Hypothalamus (tissue), 51 donors: ENCODE measurements at places on chromosomes 11 and 22.

DNA sequence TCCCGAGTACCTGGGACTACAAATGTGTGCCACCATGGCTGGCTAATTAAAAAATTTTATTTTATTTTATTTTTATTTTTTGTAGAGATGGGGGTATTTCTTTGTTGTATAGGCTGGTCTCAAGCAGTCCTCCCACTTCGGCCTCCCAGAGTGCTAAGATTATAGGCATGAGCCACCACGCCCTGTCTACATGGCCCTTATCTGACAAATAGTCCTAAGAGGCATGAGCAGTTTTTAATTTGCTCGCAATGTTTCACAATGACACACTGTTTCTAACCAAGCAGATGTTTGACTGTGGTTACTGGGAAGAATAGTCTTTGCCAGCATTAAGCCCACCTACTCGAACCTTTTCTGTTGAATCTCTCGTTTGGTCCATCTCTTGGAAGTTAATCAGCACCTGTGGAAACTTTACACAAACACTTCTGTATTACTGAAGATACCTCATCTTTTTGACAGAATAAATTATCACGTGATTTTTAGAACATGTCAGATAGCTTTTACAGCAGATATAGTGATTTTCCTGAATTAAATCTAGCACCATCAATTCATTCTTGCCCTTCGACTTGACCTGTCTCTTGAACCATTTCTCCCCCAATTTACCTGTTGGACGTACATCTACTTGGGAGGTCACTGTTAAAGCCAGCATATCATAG, 71.4 kb downstream of the MTMR3 start:
- no peak for DNase-seq

DNA sequence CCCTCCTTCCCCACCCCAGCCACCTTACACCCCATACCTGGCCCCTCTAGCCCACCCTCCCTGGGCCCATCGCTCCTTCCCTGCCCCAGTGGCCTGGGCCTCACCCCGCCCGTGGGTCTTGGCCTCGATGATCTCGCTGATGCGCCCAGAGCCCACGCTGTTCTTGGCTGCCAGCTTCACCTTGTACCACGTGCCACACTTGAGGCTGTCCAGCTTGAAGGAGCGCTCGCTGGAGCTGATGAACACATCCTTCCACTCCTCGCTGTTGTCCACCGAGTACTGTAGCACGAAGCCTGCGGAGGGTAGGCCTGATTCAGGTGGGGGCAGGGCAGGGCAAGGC, 110.1 kb downstream of the CEP164 start:
- DNase-seq: no peak

- DNase-seq: peak; percentile 58
These were observed 2.4 kb downstream of the IFITM10 start for GRCh38 chr11:1747753-1748635.

DNA sequence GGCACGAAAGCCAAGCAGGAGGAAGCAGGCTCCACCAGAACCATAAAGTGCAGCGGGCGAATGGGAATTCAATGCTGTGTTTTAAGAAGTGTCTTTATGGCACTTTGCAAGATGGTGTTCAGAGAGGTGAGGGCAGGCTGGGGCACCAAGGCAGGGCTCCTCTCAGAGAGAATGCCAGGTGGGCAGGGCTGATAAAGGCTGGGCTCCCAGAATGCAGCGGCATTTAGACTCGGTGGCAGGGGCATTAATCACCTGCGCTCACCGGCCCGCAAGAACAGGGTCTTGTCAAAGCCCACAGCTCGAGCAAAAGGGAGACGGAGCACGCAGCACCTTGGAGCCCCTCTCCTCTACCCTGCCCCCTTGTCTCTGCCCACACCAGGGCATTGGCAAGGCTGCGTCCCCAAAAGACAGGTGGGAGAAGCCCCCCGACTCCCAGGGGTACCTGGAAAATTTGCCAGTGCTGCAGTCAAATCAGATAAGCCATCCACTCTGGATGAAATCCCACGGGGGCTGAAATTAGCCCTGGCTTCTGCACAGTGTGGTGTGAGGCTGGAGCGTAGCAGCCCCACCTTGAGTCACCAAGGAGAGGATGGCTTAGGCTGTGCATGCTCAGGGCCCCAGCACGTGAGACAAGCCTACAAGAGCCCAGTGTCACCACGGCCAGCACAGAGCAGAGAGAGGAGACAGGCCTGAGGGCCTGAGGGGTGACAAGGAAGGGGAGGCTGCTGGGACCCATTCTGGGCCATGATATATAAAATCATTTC, 8.1 kb downstream of the MACROD1 start:
- no peak for DNase-seq

GRCh38 chr11:69497221-69497787, 15.8 kb downstream of the LINC01488 start:
- peak; percentile 32 for DNase-seq

DNA sequence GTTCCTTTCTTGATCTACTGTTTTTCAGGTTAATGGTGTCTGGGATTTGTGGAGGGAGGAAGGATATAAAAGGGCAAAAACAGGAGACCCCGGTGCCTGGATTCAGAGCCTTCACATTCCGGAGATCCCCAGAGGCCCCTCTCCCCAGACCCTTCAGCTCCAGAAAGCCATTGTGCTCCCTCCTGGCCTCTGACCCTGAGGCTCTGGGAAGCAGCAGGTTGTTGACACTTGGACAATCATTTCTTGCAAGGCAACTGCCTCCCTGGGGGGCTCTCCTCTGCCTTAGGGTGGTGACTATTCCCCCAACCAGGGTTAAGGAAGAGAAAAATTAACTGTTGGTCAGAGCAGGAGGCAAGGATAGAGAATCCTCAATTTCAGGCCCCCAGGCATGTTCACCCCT, 86.9 kb upstream of the NNMT start:
- DNase-seq: no peak

GRCh38 chr11:131118247-131118646, 202.0 kb upstream of the SNX19 start:
- no peak for DNase-seq

- no peak for DNase-seq
These were observed 6.3 kb downstream of the PRDM10 start for GRCh38 chr11:129996113-129996870.

DNA sequence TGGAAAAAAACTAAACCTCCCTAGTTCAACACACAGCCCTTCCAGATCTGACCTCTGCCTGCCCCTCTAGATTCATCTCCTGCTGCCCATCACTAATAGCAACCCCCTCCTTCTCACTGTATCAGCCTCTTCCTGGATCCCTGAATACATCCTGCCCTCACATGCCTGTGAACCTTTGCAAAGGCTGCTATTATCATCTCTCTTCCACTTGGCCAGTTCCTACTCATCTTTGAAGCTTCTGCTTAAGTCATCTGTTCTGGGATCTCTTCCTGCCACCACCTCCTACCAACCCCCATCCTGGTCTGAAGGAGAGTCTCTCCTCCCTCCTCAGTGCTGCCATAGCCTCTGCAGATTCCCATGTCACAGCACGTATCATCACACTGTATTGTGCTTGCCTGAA, 38.0 kb upstream of the AMOTL1 start:
- no peak for DNase-seq

GRCh38 chr11:45892856-45893255, 7.4 kb downstream of the MAPK8IP1 start:
- no peak for DNase-seq

DNA sequence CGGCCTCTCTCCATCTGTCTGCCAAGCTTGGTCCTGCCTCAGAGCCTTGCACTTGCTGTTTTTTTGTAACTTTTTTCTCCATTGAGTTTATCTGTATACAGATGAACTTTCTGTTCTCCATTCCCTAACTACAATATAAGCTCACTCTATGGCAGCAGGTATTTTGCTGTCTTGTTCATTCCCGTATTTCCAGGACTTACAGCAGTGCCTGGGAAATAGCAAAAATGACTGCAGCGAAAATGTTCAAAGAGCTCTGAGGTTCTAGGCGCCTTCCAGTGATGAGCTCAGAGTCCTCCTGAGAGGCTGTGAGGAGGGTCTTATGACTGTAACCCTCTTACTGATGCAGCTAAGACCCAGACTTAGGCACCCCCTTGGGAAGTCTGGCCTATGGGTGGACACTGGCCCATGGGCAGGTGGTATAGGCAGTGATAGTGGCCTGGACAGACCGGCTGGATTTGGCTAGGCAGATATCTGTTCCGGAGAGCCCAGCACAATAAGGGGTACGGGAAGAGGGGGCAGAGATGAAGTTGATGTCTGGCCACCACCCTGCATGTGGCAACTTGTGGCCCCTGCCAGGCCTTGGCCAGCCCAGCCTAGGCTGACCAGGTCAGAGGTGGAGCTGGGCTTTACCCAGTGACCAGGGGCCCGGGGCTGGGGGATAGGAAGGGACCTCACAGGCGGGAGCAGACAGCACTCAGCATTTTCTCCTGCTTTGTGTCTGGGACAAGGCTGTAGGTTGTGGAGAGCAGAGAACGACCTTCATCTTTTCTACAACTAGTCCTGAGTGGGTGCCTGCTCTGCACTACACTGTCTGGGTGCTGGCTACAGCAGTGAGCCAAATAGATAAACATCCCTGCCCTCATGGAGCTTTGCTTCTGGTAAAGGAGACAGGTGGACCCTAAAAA, 4.6 kb downstream of the ATF4 start:
- DNase-seq: no peak

DNA sequence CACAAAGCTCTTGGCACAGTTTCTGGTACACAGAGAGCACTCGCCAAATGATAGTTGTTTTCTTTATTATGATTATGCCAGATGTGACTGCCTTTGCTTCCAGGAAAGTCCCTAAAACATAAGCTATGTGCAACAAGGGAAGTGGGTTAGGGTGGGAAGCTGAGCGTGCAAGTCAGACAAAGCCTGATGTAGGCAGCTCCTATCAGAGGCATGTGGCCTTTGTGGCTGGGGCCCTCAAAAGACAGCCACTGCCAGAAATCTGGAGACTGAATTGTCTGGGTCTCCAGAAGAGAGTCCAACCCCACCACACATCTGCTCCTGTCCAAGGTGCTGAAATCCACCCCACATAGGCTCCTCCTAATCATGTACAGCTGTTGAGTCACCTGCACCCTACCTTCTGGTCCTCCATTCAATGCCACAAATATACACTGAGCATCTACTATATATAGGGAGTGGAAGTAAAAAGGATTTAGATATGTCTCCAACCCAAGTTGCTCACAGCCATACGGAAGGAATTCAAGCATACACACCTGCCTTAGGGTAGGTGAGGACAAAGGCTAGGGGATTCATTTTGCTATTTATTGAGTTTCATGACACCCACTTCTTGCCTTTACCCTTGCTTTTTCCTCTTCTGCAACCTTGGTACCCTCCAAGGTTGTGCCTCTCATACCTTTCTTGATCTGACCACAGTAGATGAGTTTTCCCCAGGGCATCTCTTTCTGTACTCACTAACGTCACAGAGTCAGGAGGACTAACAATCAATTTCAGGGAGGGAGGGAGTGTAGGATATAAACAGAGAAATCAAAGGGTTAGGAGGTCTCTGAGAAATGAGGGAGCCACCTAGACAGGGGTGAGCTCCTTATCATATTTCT, 12.4 kb downstream of the SEC14L3 start:
- no peak for DNase-seq

DNA sequence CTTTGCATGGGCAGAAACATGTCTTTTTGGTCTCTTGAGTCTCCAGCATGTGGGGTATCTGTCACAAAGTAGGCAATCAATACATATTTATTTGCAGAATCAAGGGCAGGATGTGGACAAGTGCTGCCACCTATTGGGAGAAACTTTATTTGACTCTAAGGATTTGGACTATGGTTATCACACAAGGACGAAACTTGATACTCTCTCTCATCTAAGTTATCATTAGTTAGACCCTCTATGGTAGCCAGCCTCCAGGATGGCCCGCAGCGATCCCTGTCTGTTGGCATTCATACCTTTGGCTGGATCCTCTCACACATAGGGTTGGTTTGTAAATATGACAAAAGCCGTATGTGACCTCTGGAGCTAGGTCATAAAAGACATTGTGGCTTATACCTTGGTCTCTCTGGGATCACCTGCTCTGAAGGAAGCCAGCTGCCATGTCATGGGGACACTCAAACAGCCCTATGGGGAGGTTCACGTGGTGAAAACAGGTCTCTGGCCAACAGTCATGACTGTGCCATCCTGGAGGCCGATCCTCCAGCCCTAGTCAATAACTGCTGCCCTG, 1.1 kb upstream of the FBXO7 start:
- DNase-seq: no peak

GRCh38 chr22:46971099-46971763, 208.8 kb downstream of the TBC1D22A start:
- DNase-seq: no peak

DNA sequence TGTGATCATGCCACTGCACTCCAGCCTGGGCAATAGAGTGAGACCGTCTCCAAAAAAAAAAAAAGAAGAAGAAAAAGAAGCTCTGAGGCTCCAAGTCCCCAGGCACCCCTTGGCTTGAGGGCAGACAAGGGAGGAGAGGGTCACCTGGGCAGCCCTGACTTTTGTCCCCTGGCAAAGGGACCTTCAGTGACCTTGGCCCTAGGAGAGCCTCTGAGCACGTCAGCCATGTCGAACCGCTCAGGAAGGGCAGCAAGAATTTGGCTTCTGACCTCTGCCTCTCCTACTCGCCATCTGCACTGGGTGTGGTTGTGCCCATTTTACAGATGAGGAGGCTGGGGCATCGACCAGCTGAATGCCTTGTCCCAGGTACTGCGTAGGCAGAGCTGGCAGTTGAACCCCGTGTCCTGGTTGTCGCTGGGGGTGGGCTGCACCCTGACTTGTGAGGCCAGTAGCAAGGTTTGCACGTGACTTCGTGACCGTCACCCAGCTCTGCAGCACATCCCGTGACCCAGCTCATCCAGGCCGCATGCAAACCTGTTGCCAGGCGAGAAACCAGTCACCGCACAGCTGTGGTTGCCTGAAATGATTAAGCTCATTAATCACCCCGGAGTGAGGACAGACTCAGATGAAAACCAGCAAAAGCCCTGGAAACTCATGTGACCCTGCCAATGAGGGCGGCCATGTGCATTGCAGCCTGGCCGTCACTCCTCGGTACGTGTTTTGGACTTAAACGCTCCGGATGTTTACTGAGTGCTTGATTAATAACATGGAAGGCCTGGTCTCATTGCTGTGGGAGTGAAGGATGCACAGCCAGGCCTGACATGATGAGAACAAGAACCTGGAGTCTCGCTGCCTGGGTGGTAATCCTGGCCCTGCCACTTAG, 47.7 kb upstream of the PPP6R3 start:
- DNase-seq: no peak

- DNase-seq: no peak
These were observed 26.1 kb downstream of the IRAG1 start for GRCh38 chr11:10667521-10667885.

GRCh38 chr11:110679323-110679975, 32.8 kb downstream of the ARHGAP20 start:
- no peak for DNase-seq

DNA sequence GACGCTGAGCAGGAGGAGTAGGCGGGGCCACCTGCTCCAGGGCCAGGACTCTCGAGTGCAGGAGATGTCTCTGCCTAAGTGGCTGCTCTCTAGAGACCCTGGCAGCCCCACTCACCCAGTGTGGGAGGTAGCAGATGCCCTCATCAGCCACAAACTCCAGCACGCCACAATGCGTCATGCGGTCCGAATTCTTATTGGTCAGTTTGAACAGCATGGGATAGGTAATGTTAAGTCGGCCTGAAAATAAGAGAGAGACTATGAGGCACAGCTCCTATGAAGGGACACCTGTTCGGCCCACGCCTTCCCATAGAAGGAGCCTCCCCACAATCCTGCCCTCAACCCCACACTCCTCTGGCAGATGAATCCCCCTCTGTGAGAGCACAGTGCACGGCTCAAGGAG, 7.4 kb downstream of the UFD1 start:
- no peak for DNase-seq
